EL (cell line): ENCODE measurements at places on chromosomes 1 and 21.

GRCh38 chr1:160222546-160222945 is 17.4 kb downstream of the PEA15 start:
- no peak for DNase-seq

GRCh38 chr1:230300322-230301301 is 125.5 kb downstream of the PGBD5 start:
- no peak for DNase-seq

DNA sequence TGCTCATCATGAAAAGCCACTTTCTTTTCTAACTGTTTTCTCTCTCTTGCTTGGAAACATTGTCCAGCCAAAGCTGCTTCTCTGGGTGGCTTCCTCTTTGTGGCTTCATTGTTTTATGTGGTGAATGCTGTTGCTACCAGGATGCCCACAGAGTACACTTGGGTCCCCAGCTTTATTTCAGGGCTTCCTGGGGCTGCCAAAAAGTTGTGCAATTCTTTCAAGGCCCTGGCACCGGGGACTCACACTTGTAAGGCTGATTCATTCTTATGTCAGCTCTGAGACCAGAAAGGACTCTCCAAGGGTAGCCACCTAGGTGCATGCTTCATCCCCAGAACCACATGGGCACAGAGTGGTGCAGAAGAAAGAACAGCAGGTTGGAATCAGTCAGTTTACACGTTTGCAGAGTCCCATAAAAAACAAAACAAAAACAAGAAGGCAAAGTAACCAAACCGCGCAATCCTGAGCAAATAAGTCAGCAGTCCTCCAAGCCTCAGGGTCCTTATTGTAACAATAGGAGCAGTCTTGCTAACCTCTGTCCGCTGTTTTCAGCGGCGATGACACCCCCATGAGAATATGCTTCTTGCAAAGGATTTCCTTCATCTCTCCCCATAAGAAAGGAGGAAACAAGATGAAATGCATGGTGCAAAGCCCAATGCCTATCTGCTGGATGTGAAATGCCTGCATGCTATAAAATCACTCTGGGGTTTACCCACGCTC is 89.9 kb upstream of the SSX2IP start:
- peak; percentile 49 for DNase-seq

- no peak for DNase-seq
Observed at GRCh38 chr1:90313778-90314177, 318.9 kb downstream of the ZNF326 start.

DNA sequence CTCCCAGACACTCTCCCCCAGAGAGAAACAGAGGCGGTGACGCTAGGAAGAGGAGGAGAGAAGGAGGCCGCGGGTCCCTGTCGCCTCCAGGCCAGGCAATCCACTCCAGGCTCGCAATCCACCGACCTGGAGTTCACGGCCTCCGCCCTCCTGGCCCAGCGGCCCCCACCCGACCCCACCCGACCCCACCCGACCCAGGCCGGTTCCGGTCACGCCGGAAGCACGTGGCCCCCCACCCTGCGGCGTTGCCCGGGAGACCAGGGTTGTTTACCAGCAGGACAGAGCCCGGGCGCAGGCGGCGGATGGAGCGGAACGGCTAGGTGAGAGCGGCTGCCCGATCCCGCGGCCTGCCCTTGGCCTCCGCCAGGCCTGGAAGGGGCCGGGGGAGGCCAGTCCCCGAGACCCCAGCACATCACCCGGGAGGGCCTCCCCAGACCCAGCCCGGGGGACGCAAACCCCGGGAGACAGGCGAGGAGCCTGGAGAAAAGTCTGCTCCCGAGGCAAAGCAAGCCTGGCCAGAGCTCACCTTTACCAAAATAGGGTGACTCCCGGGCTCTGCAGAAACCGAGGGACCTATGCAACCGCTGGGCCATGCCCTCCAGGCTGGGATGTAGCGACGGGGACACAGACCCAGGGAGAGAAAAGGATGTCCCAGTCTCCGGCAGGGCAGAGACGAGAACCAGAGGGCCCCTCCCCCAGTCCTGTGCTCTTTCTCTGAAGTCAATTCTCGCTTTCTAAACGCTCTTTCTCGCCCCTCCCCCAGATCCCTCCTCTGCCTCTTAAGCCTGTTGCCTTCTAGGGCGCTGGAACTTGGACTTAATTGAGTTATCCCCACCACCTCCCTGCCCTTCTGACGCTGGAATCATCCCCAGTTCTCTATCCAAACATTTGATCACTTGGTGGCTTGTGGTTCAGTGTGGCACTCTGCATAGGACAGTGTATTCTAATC is at the start of the genes PLA2G2C and UBXN10:
Gene PLA2G2C (minus strand): TSS at position 685 of the 949 bp plus-strand sequence. CDS start 9,155 bp downstream, outside the sequence.
Gene UBXN10 (plus strand): TSS at position 263 of the 949 bp plus-strand sequence. CDS start 4,466 bp downstream, outside the sequence.
- no peak for DNase-seq
